Fibroblast of skin of scalp (primary cell): ENCODE measurements at places on chromosomes 3 and 15.

GRCh38 chr3:53566461-53567145 is 72.2 kb downstream of the CACNA1D start:
- DNase-seq, result no peak

DNA sequence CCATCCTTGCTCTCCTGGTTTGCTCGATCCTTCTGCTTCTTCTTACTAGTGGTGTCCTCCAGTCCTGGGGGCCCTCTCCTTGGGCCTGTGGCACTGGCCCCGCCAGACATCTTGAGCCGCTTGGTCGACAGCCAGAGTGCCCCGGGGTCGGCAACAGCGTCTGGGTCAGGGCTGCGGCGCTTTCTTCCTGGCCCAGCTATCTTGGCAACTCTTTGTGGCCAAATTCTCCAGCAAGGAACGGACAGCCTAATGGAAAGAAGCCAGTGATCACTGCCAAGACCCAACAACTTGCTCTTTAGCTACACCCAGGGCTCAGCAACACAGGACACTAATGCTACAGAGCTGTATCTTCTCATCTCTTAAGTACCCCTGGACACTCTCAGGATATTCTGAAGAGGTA is 1.6 kb downstream of the USP19 start:
- no peak for DNase-seq

DNA sequence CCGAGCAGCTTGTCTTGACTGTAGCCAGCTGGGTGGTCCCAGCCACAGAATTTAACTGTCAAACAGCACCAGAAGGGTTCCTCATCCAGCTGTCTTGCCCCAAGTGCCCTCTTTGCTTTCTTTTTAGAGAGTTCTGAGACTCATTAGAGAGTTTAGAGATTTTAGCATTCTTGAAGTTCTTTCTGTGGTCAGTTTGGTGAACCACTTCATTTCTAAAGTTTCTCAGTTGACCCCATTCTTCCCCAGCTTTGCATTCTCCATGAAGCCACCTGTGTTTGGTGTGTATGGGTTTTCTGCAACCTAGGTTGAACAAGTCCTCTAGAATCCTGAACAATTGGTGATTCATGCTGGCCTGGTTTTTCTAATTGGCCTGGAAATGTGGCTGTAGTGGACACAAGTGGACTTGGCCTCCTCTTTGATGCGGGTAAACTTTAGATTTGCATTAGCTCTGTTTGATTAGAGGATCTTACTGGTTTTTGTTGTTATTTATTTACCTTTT is 33.7 kb downstream of the FLNB start:
- peak; percentile 95 for DNase-seq

GRCh38 chr3:149277331-149277813 is 55.7 kb upstream of the CP start:
- DNase-seq, result peak; percentile 81

DNA sequence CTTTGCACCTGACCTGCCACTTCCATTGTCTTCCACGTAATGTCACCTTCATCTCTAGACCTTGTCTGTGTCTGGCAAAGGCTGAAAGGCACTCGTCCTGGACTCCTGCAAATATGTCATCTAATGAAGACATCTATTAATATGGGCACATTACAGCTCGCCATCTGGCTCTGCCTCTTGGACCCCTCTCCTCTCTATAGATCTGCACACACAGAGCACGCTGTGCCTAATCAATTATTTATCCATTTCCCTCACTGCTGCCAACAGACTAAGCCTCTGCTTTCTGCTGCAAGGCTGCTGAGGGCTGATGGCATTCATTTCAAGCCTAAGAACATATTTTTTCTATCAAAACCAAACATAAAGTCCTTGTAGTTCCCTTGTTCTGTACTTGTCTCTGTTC is 573.0 kb downstream of the TUSC7 start:
- no peak for DNase-seq

DNA sequence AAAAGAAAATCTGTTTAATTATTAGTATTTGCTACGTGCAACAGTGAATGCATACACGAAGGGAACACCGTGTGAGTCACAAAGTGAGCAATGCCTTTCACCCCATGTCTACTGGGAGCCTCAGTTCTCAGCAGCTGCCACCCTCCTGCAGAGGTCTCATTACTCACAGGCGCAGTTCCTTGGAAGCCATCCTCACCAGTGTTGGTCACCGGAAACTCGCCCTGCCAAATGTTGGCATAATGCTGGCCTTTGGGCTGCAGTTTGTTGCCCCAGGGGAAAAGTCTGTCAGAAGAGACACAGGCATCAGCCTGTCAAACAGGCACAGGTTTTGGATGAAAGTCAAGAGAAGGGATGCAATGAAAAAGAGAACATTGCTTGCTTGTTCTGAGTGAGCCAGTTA is 50.1 kb downstream of the SUMF1 start:
- DNase-seq, result peak; percentile 83

- DNase-seq, result no peak
Observed at GRCh38 chr3:72181251-72181650, 396.3 kb upstream of the PROK2 start.

GRCh38 chr3:48952510-48953118 is 34.0 kb downstream of the ARIH2 start:
- DNase-seq, result no peak

GRCh38 chr3:169083163-169083562 is 580.3 kb downstream of the MECOM start:
- DNase-seq, result no peak

GRCh38 chr3:177441813-177442646 is 244.7 kb upstream of the TBL1XR1 start:
- DNase-seq, result no peak

GRCh38 chr3:143928056-143928455 is 43.6 kb upstream of the DIPK2A start:
- DNase-seq, result no peak

GRCh38 chr15:64884679-64885078 is 27.0 kb upstream of the ANKDD1A start:
- no peak for DNase-seq

- DNase-seq, result no peak
Observed at GRCh38 chr3:111012388-111013248, 59.0 kb upstream of the NECTIN3 start.

- no peak for DNase-seq
Observed at GRCh38 chr3:98536456-98537017, 4.8 kb downstream of the GPR15 start.

- DNase-seq, result no peak
Observed at GRCh38 chr3:13624021-13624420, 75.1 kb downstream of the FBLN2 start.

DNA sequence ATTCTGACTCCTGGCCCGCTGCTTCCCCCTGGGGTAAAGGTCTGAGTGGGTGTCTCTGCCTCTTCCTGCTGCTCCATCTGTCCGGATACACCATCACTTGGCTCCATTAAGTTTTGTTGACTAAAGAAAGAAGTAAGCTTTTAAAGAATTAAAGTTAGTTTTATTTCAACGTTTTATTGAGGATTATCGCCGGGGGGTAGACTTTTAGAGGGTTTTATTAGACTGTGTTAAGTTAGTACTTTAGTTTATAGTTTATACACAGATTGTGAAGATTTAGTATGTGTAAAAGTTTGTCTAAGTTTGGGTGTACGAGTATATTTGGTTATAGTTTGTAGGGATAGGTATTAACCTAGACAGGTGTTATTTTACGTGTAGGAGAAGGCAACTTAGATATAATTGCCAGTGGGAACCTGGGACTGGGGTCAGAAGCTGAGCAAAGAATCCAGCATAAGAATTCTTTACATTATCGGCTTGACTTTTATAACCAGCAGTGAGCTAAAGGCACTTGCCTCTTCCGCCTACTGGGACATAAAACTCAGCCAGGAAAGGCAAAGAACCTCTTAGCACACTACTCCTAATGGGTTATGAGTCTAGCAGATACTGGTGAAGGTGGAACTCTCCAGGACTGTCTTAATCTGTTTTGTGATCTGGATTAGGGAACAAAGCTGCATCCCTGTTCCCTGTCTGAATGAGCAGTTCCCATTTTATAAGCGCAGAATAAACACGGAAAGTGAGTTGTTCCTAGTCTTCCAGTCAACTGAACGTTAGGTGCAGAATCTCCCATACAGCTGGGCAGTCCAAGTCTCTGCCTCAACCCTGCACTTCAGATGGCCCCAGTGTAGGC is 131.3 kb downstream of the FAM43A start:
- DNase-seq, result no peak

GRCh38 chr15:52148403-52148802 is 35.8 kb upstream of the BCL2L10 start:
- DNase-seq, result no peak

- DNase-seq, result no peak
Observed at GRCh38 chr3:84978843-84979242, 20.1 kb downstream of the CADM2 start.

- DNase-seq, result no peak
Observed at GRCh38 chr3:22101351-22101750, 350.3 kb upstream of the ZNF385D start.

- DNase-seq, result no peak
Observed at GRCh38 chr3:127674101-127674721, 1.5 kb downstream of the ABTB1 start.

GRCh38 chr15:65055201-65055870 is 10.1 kb downstream of the SLC51B start:
- no peak for DNase-seq

DNA sequence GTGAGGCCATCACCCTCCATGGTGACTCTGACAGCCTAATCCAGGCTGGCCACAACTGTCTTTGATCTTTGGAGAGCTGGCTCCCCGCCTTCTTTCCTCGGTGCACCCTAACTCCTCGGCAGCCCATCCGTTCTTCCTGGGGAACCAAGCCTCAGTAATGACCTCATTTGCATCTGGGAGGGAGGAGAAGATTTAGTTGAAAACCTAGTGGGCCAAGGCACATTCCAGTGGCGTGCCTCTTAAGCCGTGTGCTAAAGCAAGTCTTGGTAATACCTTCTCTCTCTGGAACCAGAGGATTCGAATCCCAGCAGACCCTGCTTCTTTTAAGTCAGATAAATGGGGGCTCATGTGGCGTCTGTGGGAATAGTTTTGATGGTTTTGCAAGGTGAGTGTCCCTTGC is 233.1 kb downstream of the EBLN2 start:
- no peak for DNase-seq

GRCh38 chr3:51681453-51681852 is 10.4 kb downstream of the TEX264 start:
- DNase-seq, result no peak

- peak; percentile 48 for DNase-seq
Observed at GRCh38 chr3:128481438-128481942, 11.5 kb downstream of the GATA2 start.

DNA sequence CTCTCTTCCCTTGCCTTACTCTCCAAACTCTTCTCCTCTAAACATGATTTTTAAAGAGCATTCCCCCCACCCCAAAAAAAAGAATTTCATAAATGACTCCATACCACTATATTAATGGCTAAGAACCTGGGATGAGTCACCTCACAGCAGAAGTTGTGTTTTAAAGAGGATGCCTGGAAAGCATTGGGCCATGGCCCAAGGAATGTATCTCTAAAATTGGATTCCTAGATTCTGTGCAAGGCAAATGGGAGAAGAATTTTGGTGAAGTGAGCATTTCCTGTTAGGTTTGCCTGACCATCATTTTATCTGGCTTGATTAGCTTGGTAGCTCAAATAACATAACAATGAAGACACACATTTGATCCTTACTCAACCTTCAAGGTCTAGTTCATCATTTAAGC is 251.4 kb downstream of the NR1D2 start:
- DNase-seq, result peak; percentile 81
